ENCODE measurements at places on chromosomes 2 and 18.

DNA sequence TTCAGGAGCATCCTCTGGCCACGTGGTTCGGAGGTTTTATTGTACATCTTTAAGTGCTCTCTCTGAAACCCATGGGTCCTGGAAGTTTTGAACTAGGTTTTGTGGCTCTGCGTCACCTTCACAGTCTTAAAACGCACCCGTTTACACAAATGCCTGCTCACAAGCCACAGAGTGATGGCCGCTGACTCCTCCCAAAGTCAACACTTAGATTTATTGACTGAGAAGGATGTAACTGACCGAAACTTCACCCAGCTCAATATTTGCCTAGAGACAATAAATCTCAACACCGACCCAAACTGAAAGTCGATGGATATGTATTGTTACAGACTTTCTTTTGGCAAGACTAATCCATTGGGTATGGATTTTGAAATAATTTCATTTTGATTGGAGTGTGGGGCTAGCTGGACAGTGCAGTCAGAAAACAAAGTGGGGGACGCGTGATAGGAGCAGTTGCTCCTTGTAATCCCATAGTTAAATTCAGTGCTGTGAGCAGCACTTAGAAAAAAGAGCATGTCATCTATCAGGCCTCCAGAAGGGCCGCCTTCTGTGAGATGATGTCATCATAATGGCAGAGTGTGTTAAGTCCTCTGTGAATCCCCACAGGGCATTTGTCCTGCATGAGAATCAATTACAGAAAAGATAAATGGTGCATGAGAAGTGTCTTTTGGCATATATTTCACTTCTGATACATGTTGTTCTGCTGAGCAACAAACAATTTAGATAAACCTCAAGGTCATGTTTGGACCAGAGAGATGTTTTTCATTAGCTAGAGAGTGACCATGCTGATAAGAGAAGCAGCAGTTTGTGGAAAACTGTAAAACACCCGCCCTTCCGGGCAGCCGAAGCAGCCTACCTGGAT, 183.7 kb downstream of the INO80D start:
- DNase-seq = no peak

DNA sequence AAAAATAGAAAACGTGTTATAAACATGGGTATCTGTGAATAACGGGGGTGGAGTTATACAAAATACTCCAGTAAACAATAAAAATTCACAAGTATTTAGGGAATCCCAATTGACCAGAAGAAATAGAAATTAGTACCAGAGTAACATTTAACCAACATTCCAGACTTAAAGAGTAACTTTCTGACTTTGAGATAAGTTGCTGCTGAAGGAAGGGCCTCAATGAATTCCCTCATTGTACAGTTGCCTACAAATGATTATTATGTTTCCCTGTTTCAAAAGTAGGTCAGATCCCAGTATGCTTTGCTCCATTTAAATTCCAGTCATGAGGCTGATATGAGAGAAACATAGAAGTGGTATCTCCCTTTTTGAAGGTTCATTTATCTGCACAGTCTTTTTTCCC, 88.3 kb upstream of the KCNH7 start:
- DNase-seq = peak; percentile 83

- no peak for DNase-seq
These were observed 156.2 kb upstream of the TCF4 start for GRCh38 chr18:55744206-55744605.

DNA sequence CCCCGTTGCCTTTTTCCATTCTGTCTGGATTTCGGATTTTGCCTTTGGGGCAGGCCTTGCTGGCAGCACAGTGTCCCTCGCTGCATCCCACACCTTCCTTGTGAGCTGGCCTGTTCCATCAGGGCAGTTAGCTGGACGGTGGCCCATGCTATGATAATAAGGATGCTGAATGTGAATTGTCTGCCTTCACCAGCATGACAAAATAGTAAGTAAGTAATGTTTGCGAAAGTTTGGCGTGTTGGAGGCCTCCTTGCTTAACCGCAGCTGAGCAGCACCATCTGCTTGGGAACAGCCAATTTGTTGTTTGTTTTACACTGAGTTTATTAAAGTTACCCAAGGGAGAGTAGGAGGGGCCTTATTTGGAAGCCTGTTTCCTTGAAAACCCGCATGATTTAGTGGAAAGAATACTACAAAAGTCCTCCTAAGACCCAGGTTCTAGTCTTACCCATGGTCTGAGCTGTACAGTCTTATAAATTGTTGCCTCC, 469.7 kb upstream of the FANCL start:
- DNase-seq = no peak

- DNase-seq = no peak
These were observed 216.8 kb upstream of the SLC14A2 start for GRCh38 chr18:45398448-45398847.

GRCh38 chr2:98036349-98037000, 40.7 kb upstream of the TMEM131 start:
- DNase-seq = no peak

DNA sequence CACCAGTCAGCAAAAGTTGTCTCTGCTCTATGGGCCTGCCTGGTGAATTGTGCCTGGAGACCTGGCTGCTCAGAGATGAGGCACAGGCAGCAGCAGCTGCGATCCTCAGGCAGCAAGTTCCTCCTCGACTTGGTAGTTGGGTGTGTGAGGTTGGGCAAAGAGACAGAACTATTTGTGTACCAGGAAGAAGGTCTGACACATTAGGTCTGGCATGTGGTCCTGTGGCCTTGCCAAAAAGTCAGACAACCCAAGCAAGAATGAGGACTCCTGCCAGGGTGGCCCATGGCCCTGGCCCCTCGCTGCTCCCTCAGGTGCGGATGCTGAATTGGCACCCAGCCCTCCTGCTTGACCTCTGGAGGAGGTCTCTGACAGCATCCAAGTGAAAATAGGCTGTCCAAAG, 192.7 kb downstream of the DYSF start:
- peak; percentile 82 for DNase-seq

GRCh38 chr2:197078535-197078934, 152.0 kb upstream of the PGAP1 start:
- no peak for DNase-seq

All from astrocyte (in vitro differentiated cells and primary cell).